Prostate gland (tissue), 2 donors: ENCODE measurements at places on chromosomes 12 and 14.

GRCh38 chr12:93042283-93042682 is 113.2 kb upstream of the EEA1 start:
- DNase-seq, result no peak

DNA sequence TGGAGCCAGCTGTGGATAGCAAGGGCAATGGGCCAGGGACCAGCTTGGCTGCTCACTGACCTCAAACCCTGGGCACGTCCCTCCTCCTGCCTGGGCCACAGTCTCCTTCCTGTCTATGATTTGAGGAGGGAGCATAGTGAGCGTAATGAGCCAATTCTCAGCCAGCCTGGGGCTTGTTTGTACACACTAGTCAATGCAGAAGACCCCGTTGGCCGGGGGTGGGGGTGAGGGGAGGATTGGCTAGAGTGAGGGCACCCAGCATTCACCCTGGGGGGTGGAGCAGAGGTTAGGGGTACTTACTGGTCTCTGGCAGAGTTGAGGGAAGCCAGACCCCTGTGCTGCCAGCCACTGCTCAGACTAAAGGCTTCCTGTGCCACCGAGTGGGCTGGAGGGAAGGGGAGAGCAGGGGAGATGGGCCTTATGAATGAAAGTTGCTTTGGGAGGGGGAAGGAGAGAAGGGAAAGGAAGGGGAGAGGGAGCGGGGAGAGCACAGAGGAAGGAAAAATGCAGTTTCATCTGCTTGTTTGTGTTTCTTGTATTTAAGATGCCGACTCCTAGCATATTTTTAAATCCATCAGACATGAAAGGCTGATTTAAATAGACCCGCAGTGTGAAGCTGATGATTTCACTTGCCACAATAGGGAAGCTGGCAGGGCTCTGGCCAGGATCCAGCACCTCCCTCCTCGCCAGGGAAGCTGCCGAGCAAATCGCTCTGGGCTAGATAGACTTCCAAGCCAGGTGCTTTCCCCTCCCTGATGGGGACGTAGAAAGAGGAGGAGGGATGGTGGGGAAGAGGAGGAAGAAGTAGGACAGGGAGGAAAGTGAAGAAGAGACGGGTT is 114.0 kb downstream of the PRMT8 start:
- peak; percentile 61 for DNase-seq

DNA sequence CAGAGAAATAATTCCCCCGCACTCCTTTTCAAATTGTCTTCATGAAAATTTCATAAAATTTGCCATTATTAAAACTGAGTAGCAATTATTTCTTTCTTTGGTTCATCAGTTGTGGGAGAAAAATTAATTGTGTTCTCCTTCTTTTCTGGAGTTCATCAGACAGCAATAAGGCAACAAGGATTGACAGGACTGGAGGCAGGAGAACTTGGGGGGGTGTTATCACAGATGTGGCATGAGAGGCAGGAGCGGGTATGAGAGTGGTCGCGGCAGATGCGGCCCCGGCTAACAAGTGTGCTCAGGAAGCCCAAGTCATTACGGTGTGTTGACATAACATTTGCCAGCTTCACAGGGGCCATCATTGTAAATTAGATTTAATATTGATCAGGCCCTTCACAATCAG is 306.6 kb upstream of the TMPO start:
- no peak for DNase-seq

DNA sequence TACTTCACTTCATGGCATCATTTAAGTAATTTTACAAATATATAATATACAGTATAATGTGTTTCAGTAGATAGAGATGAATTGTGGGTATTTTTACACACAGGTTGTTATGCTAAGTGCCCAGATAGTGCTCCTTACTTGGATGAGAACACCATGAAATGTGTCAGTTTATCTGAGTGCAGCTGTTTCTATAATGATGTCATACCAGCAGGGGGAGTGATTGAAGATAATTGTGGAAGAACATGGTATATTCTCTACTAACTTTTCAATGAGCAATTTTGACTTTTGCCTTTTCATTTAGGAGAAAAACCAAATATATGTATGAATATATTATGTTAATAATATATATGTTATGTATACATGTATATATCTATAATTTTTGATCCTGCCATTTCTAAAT is 221.6 kb downstream of the LRRK2 start:
- no peak for DNase-seq

DNA sequence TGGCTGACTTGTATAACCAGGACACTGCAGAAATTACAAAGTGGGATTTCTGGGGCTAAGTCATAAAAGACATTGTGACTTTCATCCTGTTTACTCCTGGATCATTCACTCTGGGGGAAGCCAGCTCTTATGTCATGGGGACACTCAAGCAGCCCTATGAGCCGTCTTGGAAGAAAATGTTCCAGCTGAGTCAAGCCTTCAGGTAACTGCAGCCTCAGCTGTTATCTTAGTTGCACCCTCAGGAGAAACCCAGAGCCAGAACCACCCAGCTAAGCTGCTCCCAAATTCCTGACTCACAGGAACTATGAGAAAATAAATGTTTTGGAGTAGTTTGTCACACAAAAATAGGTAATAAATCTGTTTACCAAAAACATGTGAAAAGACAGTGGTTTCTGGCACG is 43.1 kb upstream of the GXYLT1 start:
- DNase-seq, result no peak

DNA sequence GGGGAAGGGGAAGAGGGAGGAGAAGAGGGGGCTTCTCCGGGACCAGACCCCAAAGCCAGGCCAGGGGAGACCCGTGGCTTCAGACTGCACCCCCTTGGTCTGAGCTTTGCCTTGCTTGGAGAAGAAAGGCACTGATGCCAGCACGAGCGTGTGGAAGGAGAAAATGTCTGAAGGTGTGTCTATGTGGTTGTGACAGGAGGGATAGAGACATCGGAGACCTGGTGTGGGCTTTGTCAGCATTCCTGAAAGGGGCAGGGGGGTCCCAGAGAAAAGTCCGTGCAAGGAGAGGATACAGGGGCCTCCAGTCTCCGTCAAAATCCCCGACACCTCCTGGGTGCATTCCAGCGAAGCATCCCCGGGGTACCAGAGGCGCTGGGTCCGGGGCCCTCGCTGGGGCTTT is 139.0 kb upstream of the LHX5 start:
- no peak for DNase-seq

- no peak for DNase-seq
Measured at GRCh38 chr14:100807979-100808734, 17.8 kb upstream of the MEG3 start.

GRCh38 chr14:89926694-89927093 is 27.8 kb downstream of the EFCAB11 start:
- no peak for DNase-seq

GRCh38 chr14:101497684-101498525 is 63.4 kb upstream of the DIO3 start:
- DNase-seq, result no peak

DNA sequence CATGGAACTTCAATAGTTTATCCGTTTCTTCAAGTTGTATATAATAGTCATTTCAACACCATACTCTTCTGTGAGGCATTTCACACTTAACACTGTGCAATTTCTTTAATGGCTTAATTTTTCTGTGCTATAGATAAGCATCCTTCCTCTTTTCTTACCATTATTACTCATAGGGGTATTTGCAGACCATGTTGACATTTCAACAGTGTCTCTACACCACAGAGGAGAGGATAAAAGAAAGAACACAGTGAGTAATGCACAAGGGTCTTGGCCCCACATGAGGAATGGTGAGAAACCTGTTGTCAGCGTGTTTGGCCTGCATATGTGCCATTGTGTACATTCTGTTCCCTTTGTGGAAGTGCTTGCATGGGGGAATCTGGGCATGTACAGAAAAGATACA is 421.5 kb upstream of the MDGA2 start:
- DNase-seq, result no peak

GRCh38 chr14:73245480-73246325 is 8.4 kb downstream of the PAPLN start:
- DNase-seq, result no peak

GRCh38 chr12:18683327-18684013 is 54.3 kb downstream of the PLCZ1 start:
- no peak for DNase-seq

DNA sequence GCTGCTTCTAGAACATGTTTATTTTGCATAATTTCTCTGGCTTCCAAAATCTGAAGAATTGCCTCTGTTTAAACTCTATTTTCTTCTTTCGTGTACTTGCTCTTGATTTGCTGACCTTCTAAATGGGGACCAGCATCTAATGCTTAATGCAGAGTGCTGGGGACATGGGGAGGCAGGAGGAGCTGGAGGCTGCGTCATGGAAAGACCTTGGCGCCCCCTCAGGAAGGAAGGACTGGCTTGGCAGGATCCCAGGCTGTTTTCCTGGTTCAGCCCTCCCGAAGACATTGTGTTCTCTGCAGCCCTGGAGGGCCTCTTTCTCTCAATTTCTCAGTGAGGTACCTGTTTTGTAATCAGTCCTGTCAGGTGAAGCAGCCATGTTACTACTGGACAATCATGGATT is 5.5 kb downstream of the PRKCH start:
- DNase-seq, result peak; percentile 34

DNA sequence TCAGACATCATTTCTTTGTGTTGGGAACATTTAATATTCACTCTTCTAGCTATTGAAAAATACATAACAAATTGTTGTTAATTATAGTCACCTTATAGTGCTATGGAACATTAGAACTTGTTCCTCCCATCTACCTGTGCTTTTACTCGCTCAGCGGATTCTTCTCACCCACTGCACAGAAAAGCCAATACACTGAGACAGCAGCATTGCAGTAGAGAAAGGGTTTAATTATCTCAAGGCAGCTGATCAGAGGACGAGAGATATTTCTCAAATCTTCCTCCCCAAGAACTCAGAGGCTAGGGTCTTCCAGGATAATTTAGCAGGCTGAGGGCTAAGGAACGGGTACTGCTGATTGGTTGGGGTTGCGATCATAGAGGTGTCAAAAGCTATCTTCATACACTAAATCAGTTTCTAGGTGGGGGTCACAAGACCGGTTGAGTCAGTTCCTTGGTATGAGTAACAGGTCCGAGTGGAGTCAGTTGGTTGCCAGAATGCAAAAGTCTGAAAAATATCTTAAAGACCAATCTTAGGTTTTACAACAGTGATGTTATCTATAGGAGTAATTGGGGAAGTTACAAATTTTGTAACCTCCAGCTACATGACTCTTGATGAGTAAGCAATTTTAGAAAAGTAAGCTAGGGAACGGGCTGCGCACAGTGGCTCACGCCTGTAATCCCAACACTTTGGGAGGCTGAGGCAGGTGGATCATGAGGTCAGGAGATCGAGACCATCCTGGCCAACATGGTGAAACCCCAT is 173.1 kb downstream of the FBXL14 start:
- DNase-seq, result no peak

DNA sequence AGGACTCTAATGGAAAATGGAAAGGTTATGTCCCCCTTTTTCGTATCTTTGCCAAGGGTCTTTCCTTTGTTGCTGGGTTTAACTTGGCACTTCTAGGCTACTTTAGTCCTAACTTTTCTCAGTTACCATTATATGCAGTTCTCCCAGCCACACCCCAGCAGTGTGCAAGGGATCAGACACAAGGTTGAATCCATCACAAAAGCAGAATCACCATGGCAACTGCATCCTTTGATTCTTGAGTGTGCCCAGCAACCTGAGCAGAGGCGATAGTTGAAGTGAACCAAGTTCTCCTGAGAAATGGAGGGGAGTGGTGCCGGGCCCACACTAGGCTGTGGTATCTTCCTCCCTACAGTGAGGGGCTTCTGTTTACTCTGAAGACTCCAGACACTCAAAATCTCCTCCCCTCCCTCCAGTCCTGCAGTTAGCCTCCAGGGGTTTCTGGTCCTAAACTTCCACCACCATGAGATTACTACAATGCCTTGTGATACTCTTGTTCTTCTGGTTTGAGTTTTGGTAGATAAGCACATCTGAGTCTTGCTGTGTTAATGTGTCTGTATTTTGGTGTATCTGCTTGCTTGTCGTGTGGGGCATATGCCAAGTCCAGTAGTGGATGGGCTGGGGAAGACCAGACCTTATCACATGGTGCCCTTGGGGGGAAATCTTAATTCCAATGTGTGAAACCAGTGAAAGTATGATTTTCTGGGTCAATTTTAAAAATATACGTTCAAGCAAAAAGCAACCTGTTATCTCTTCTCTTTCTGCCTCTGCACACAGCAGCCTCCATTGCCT is 183.9 kb downstream of the CACNA1C start:
- no peak for DNase-seq

DNA sequence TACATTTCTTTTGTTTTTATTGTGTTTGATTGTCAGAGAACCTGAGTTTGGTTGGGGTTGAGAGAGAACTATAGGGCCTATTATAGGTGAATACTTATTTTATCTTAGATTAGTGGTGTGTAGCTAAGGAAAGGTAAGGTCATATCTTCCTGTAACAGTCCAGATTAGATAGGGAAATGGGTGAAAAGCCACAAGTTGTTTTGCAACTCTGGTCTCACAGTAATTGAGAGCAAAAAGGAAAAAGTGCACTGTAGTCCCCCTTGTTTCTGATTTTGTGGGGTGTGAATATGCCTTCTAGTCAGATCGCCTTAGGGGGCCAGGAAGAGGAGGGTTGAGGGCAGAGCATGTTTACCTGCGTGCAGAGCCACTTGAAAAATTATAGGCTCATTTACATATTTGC is 8.9 kb downstream of the MSRB3 start:
- no peak for DNase-seq

- DNase-seq, result peak; percentile 27
Measured at GRCh38 chr12:118371321-118372282, 1.1 kb downstream of the TAOK3 start.

GRCh38 chr14:101361044-101361443 is 200.3 kb upstream of the DIO3 start:
- no peak for DNase-seq

- DNase-seq, result no peak
Measured at GRCh38 chr14:39890026-39890425, 457.8 kb upstream of the FBXO33 start.

DNA sequence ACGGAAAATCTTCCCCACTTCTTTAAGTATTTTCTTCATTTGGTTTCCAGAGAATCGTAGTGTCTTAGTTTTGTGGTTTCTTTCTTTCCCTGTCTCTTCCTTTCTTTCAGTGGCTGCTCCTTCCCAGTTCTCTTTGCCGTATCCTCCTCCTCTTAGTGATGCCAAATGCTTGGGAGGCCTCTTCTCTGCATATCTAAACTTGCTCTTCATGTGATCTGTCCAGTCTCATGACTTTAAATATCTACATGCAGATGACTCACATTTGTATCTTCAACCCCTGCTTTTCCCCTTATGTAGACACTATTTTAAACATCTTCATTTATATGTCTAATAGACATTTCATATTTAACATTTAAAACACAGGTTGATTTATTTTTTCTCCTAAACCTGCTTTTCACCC is 149.2 kb downstream of the PTCSC3 start:
- no peak for DNase-seq

- DNase-seq, result no peak
Measured at GRCh38 chr14:59328454-59328853, 136.7 kb downstream of the GPR135 start.

DNA sequence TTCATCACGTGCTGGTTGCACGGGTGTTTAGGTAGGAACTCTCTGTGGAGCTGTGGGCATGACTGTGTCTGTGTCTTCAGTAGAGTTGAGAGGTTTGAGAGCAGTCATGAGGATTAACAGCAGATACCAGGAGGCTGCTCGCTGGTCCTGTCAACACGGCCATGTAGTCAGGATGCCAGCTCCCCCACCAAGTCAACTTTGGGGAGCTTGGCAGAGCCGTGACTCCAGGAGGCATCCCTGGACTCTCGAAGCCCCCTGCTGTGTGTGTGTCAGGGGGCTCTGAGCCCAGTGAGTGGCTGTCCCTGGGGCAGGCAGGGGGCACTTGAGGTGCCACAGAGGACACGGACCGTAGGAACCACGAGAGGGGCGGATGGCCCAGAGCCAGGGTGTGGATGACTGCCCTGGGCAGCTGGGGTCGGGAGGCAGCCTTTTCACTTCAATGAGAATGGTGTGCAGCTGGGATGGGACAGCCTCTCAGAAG is 7.2 kb upstream of the GPR132 start:
- DNase-seq, result no peak
